Smooth muscle cell of bladder (primary cell): ENCODE measurements at places on chromosomes 4 and X. TPM values are rescaled to one million over a fixed set of nuclear protein-coding genes. Genes with fewer than 3 reads are reported as not detected.

The DCAF8L2 gene
- total RNA-seq: under 0.01 TPM in 1 of 2 replicates, not detected in the other

The FOXP3 gene
- not detected in 2 replicates for total RNA-seq

The SLC7A11 gene
- total RNA-seq: 42.3 and 69.1 TPM in 2 replicates

The OPN1MW3 gene
- total RNA-seq: not detected in 2 replicates

The TMSB15C gene
- total RNA-seq: 3.3 and 3.4 TPM in 2 replicates

The FOXR2 gene
- total RNA-seq: not detected in 2 replicates

The SASH3 gene
- total RNA-seq: not detected in 2 replicates

The PDCL2 gene
- not detected in 2 replicates for total RNA-seq

The FREM3 gene
- under 0.01 TPM in 1 of 2 replicates, not detected in the other for total RNA-seq

The PNMA3 gene
- under 0.01 and 0.28 TPM in 2 replicates for total RNA-seq

The NAP1L2 gene
- 0.85 and 1.1 TPM in 2 replicates for total RNA-seq

The TCEAL6 gene
- total RNA-seq: not detected in 2 replicates
